NK-92 treated with Interleukin-12 subunit alpha and Interleukin-12 subunit beta, amount 100 ng/mL, for 24 hours (cell line): ENCODE measurements at places on chromosomes 1 and 21.

GRCh38 chr1:102901996-102902395, 206.3 kb downstream of the COL11A1 start:
- no peak for DNase-seq

- DNase-seq, result no peak
These were observed 192.2 kb downstream of the TRABD2B start for GRCh38 chr1:47805018-47805417.

GRCh38 chr1:19533626-19534025, 48.3 kb upstream of the CAPZB start:
- no peak for DNase-seq

GRCh38 chr1:208185801-208186231, 58.4 kb downstream of the PLXNA2 start:
- DNase-seq, result no peak

- no peak for DNase-seq
These were observed 48.7 kb downstream of the TNN start for GRCh38 chr1:175116210-175116798.

GRCh38 chr1:84505493-84506001, 639 bp upstream of the SPATA1 start:
- no peak for DNase-seq
